ENCODE measurements at places on chromosomes 3 and 15.

- no peak for DNase-seq
Observed at GRCh38 chr15:65254356-65254755, 32.3 kb downstream of the PARP16 start.

DNA sequence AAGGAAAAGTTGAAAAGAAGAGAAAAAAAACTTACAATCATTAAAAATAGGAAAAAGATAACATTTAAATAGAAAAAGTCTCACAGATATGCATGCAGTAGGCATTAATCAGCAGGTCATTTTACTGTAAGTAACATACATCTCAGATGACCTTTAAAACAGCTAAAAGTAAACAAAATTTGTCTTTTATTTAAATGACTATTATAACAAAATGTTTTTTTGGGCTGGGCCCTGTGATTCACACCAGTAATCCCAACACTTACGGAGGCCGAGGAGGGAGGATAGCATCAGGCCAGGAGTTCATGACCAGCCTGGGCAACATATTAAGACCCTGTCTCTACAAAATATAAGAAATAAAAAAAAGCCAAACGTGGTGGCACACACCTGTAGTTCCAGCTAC, 14.7 kb downstream of the IQGAP1 start:
- no peak for DNase-seq

- DNase-seq: no peak
Observed at GRCh38 chr3:65674226-65674625, 364.5 kb downstream of the MAGI1 start.

DNA sequence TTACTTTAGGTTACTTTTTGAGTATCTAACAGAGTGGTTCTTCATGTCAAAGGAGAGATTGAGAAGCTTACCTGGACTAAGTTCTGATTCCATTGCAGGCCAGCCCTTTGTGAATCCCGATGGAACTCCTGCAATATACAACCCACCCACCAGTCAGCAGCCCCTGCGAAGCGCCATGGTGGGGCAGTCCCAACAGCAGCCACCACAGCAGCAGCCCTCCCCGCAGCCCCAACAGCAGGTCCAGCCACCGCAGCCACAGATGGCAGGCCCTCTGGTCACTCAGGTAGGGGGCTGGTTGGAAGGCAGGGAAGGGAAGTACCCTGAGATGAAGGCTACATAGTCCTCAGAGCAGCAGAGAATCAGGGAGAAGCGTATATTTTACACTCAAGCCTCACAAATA, 97.8 kb downstream of the ARPP21 start:
- no peak for DNase-seq

DNA sequence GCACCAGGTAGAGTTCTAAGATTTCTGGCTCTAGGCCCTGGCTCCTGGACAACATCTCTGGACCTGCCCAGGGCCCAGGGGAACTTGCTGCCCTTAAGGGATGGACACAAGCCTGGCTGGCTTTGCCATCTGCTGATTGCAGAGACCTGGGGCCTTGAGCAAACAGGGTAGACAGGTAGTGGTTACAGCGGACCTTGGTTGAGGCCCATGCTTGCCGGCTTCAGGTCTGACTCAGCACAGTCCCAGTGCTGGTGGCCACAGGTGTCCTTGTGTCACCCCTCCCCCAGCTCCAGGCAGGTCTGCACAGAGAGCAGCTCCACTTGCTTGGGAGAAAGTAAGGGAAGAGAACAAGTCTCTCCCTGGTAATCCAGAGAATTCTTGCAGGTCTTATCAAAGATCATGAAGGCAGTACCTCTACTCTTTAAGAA, 15.9 kb upstream of the ACTL6A start:
- DNase-seq: no peak

GRCh38 chr3:22608093-22608492, 595.0 kb upstream of the UBE2E2 start:
- DNase-seq: no peak

GRCh38 chr15:28913171-28913765, 27.5 kb downstream of the APBA2 start:
- DNase-seq: no peak

- no peak for DNase-seq
Observed at GRCh38 chr3:68667346-68667745, 265.0 kb downstream of the TAFA4 start.

DNA sequence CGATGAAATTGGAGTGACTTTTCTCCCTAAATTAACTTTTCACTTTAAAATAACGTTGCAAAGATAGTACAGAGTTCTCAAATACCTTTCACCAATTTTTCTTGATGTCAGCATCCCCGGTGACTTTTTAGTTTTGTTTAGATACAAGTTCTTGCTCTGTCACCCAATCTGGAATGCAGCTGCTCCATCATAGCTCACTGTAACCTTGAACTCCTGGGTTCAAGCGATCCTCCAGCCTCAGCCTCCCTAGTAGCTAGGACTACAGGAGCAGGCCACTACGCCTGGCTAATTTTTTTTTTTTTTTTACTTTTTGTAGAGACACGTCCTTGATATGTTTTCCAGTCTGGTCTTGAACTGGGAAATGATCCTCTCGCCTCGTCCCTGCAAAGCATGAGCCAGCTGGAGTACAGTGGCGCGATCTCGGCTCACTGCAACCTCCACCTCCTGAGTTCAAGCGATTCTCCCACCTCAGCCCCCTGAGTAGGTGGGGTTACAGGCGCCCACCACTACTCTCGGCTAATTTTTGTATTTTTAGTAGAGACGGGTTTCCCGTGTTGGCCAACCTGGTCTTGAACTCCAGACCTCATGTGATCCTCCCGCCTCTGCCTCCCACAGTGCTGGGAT, 747 bp downstream of the NSUN3 start:
- DNase-seq: no peak

DNA sequence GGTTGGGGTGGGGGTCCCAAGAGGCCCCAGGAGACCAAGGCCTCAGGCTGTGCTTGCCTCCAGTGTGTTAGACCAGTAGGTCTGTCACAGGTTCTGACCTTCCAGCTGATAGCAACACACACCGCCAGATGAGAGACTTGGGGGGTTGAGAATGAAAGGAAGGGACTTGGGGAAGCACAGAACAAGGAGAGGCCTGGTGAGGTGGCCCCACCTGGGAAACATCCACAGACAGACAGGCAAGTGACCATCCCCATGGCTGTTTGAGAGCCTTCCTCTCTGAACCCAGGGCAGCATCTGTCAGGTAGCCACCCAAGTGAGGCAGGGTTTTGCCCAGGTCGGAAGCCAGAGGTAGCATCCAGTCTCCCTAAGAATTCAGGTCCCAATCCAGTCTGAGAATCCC, 35.0 kb upstream of the VPS8 start:
- DNase-seq: no peak

GRCh38 chr15:71431343-71432336, 316.4 kb downstream of the THSD4 start:
- no peak for DNase-seq

GRCh38 chr3:161443921-161444693, 52.5 kb upstream of the OTOL1 start:
- no peak for DNase-seq

GRCh38 chr3:142725357-142725739, 1.5 kb downstream of the TRPC1 start:
- no peak for DNase-seq

DNA sequence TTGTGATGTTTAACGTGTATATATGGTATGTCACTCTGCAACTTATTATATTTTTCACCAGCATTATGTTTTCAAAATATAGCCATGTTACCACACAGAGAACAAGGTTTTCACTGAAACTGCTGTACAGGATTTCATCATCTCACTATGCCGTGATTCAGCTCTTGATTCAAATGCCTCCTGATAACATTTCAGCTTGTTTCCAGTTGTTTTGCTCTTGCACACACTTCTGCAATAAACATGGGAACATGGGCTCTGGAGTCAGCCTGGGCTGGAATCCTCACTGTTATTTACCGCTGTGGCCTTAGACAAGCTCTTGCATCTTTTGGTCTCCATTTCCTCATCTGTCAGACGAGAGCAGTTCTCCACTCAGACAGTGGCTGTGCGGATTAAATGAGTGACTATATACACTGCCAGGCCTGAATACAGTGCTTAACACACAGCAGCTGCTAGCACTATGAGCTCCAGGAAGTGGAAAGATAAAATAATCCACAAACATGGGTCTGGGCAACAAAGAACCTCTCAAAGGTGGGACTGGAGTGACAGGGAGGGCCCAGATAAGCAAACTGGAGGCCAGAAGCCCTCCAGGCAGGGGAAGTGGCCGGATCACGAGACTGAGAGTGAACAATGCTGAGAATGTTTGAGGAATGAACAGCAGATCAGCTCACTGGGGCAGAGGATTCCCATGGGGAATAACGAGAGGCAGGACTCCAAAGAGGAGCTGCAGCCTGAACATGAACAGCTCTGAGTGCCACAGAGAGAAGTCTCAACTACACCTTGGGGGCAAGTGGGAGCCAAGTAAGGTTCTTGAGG, 17.7 kb downstream of the NTRK3 start:
- peak; percentile 38 for DNase-seq

DNA sequence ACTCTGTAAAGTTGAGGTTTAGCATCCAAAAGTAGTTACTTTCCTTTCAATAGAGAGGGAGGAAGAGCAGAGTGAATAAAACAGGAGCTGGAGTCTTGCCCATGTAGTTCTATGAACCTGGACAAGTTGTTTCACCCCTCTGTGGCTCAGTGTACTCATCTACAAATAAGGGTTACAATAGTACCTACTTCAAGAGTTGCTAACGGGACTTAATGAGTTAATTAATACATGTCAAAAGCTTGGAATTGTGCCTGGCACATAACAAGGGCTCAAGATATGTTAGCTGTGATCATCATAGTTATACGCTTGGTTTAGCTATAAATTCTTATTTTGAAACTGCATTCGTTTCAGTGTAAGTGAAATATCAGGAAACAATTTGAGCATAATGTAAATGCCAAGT, 388.5 kb upstream of the THBS1 start:
- no peak for DNase-seq

DNA sequence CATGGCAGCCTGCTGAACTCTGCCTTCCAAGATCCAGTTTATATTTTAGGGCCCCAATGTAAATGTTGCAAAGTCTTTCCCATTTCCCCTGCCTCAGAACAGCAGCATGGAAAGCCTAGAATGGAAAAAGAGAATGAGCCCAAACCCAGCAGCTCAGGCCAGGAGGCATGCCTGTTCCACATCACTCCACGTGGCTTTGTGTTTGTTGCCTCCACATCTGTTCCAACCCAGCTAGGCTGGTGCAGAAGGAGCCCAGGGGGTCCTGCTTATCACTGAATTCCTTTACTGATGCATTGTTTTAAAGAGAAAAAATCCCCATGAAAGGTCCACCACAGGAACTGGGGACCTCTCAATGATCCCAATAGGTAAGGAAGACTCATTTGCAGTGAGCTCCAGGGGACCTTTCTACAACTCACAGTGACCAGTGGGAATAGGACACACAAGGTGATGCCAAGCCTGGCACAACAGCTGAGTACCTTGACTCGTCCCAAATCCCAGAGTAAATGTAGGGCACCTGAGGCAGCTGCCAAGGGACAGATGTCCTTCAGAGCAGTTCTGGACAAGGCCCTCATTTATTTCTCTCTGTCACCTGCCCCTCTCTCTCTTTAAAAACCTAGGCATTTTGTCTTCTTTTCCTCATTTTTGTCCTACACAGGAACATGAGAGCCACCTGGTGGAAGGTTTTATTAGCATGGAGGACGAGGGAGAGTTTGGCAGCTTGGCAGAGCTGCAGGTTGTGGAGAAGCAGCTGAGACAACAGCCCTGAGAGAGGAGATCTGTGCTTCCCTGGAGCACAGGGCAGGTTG, 41.7 kb upstream of the ADAMTS17 start:
- DNase-seq: no peak

DNA sequence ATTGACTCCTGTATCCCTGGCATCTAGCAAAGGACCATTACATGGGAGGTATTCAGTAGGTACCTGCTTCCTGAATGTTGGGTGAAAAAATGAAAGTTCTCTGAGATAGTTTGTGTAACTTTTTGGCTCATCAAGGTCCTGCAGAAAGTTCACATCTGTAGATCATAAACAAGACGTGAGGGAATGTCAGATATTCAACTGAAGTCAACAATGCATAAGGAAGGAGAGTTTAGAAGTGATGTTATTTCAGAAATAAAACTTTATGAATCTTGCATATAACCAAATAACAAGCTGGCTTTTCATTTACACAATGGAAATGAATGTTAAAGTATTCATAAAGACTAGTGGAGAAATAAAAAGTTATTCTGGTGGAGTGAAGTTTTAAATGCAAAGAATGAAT, 73.4 kb upstream of the RBMS3 start:
- DNase-seq: no peak

GRCh38 chr3:28672406-28672805, 323.8 kb upstream of the AZI2 start:
- DNase-seq: no peak

DNA sequence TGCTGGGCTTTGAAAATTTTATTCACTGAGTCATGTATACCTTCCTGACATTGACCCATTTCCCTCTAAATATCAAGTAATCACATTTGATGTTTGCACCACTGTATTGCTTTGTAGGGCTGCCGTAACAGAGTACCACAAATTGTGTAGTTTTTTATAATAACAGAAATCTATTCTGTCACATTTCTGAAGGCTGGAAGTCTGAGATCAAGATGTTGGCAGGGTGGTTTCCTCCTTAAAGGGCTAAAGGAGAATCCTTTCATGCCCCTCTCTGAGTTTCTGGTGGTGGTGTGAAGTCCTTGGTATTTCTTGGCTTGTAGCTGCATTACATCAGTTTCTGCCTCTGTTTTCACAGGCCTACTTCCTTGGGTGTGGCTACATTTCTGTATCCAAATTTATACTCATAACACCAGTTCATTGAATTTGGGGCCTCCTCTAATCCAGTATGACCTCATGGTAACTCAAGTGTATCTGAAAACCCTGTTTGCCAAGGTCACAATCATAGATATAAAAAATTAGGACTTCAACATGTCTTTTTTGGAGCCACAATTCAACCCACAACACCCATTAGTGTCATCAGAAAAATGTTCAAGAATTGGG, 29.1 kb upstream of the ST6GAL1 start:
- DNase-seq: no peak

DNA sequence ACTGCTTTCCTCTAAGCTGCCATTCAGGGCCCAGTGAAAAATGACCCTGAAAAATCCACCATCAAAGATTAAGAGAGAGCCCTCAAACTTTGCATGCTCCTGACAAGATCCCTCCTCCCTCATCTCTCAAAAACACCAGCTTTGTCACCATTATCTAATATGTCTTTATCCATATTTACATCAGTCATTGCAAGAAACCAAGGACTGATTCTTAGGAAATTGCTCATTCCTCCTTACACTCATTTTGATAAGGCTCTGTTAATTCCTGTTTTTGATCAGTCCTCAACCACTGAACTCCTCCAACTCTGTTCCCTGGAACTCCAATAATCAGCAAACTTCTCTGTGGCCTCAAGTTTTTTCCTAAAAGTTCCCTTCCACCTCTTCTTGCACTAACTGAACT, 51.8 kb downstream of the CD200 start:
- no peak for DNase-seq

- DNase-seq: no peak
Observed at GRCh38 chr3:30723211-30723610, 116.8 kb downstream of the TGFBR2 start.

DNA sequence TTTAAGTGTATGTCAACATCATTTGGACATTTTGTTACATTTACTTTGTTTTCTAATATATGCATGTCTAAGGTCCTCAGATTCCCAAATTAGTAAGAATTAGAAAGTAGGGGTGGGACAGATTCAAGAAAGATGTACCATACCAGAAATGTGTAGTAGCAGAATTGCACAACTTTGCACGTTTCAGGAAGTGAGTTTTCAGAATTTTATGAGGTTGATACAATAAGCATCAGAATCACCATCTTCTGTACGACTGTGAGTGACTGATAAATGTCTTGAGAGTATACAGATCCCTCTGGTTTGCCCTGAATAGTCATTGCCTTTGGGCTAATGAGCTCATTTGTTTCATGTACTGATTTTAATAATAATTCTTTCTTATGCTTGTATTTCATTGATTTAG, 9.3 kb downstream of the ARIH2 start:
- no peak for DNase-seq
